ENCODE measurements at places on chromosomes 13 and 19.

DNA sequence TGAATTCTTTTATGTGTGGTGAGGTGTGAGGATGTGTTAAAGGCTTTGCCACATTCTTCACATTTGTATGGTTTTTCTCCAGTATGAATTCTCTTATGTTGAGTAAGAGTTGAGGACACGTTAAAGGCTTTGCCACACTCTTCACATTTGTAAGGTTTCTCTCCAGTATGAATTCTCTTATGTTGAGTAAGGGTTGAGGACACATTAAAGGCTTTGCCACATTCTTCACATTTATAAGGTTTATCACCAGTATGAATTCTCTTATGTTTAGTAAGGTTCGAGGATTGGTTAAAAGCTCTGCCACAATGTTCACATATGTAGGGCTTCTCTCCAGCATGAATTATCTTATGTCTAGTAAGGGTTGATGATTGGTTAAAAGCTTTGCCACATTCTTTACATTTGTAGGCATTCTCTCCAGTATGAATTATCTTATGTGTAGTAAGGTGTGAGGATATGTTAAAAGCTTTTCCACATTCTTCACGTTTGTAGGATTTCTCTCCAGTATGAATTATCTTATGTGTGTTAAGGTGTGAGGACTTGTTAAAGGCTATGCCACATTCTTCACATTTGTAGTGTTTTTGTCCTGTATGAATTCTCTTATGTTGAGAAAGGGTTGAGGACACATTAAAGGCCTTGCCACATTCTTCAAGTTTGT lies 27.1 kb downstream of the ZNF724 start:
- DNase-seq = no peak

DNA sequence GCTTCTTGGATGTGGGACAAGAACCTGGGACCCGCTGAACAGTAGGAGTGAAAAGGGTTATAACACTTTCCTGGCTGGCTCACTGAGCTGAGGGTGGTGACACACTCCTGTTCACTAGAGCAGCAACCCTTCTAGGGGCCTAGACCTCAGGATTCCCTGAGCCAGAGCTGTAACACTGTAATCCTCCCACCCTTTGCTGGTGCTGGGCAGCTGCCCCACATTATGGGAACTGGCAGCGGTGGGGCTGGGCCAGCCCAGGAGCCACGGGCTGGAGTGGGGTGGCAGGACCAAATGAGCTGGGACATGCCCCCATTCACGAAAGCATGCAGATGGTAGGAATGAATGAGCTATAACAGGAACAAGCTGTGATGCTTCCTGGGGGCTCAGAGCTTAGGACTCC lies 110.6 kb downstream of the B3GLCT start:
- DNase-seq = no peak

DNA sequence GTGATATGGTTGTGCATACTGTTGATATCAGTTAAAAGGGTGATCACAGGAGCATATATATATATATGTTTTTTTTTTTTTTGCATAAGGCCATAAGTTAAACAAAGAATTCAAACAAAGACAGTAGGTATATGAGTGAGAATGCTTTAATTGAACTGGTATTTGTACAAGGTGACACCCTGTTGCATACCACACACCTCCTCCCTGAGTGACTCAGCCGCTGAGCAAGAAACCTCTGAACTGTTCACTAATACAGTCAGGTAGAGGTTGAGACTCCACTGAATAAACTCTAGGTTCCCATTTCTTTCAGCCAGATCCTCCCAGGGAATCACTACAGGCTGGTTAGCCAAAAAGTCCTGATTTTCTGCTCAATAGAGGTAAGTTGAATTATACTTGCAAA lies at the start of gene SCEL:
Gene SCEL, plus strand, starts transcription at position 259 of the 400 bp plus-strand sequence. CDS start 20,170 bp downstream, outside the sequence.
- no peak for DNase-seq

DNA sequence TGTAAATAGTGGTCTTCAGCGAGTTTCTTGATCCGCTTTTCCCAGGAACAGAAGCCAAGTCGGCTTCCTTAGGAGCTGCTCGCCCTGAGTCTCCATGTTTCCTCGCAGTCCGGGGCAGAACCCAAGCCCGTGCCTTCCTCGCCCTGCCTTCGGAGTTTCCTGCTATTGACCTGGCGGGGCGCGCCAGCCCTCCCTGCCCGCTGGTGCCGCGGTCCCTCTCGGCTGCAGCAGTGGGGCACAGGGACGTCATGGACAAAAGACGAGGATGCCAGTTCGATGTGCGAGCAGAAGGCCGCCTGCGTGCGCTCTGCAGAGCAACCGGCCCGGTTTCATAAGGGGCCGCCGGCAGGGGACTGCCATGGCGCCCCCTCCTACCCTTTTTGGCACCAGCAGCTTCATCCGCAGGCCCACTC lies 156.6 kb downstream of the TM9SF2 start:
- DNase-seq = no peak

DNA sequence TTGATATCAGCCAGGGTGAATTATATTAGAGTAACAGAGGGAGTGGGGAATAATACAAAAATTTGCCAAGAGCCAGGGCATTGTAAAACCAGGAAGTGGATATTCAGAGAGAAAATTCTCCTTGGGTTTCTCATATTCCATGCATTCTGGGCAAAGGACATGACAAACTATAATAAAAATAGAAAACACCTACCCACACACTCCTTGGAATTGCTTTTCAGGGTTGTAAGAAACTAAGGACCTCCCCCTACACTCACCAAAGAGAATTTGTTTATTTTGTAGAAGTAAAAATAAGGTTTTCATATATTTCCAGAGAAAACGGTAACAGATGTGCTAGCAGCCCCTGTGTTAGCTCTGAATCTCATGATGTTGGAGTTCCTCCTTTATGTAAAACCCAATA lies 649.6 kb downstream of the SLITRK1 start:
- DNase-seq = no peak

DNA sequence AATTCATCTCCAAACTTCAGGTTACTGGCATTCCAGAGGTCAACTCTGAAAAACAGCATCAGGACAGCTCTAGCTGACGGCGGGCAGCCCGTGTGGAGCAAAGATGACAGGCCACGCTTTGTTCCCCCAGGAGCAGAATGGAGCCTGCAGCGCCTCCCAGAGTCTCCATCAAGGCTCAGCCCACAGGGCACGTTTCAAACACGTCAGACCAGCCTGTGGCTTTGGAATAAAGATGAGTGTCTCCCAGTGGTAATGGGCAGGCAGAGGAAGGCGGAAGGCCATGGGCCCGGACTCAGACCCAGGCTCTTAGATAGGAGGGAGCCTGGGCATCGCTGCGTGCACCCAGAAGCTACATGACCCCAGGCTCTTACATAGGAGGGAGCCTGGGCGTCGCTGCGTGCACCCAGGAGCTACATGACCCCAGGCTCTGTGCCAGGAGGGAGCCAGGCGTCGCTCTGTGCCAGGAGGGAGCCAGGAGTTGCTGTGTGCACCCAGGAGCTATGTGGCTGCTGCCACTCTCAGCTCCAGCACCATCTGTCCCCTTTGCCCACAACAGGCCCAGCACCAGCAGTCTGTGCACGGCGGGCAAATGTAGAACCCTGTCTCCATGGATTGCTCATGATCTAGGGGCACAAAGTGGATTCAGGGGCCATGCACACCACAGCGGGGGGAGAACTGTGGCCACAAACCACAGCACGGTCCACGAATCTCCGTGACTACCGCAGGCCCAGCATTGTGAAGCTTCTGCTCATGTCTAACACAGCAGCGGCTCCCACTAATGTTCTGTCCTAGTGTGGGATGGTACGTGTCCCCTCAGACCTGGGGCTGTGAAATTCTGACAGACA lies 47.8 kb upstream of the C13orf46 start:
- DNase-seq = no peak

DNA sequence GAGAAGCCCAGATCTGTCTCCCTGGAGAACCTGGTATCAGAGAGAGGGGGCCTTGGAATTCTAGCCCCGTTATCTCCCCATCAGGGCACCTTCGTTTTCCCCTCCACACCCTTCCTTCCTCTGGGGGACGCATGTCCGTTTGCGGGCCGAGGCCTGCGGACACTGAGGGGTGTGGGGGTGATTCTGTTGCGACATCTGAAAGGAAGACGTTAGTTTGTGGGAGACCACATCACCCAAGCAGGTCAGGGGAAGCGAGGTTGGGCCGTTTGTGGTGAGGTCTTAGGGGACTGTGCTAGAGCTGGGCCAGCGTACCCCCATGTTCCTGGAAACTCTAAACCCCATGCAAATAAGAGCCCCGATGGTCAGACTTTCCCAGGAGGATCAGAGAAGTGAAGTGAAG lies 3.7 kb upstream of the HSH2D start:
- no peak for DNase-seq

GRCh38 chr19:35754370-35755130 lies 2.3 kb downstream of the HSPB6 start:
- DNase-seq = no peak

- no peak for DNase-seq
Measured at GRCh38 chr13:63625869-63626268, 2210.2 kb upstream of the PCDH20 start.

- no peak for DNase-seq
Measured at GRCh38 chr19:49349567-49349966, 12.6 kb downstream of the TEAD2 start.

GRCh38 chr13:101520672-101521071 lies 68.2 kb downstream of the ITGBL1 start:
- no peak for DNase-seq

DNA sequence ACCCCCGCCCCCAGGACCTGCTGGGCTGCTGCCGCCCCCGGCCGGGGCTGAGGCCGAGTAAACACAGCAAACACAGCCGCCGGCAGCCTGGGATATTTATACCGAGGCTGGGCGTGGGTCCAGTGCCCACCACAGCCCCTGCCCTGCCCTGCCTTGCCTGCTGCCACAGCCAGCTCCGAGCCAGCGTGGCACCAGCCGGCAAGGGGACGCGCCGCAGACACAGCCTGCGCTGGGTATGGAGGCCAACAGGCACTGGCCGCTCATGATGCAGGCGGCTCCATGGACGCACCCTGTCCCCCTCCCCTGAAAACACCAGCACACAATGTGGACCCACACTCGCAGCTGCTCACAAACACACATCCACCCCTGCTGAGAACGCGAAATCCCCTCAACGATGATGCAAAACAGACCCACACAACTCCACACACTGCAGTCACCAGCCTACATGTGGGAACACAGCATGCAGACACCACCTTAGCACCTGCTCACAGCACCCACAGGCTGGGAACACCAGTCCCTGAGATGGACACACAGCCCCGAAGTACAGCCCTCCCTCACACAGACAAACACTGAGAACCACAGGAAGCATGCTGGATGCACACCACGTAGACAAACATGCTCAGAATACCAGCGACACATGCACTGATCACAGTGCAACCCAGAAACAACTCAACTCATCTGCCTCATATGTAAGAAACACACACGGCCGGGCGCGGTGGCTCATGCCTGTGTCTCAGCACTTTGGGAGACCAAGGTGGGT lies 16.2 kb downstream of the CCDC97 start:
- no peak for DNase-seq

DNA sequence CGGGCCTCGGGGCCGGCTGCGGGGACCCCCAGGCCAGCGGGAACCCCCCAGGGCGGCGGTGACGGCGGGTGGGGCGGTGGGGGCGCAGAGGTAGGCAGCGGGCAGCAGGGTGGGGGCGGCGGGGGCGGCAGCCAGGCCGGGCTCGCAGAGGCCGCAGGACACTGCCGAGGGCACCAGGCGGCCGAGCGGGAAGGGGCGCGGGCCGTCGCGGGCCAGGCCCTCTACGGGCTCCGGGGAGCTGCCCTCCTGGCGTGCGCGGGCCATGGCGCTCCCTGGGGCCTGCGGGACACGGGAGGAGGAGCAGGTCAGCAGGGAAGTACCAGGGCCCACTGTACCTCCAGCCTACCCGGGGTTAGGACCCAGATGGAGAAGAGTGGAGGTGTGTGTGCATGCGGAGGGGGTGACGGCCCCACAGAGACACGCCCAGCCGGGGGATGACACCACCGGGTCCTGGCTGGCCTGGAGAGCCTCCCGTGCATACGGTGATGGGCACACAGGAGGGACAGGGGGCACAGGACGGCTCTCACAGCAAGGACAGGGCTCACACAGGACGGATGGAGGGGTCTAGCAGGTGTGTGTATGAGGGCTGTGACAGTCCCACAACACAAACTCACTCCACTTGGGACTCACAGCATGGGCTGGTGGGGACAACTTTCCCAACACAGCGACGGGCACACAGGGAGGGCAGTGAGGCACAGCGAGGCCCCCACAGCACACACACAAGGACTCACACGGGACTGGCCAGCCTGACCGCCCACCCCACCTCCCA lies 2.6 kb downstream of the BBC3 start:
- DNase-seq = no peak

GRCh38 chr13:57734306-57734705 lies 102.8 kb downstream of the PCDH17 start:
- no peak for DNase-seq

DNA sequence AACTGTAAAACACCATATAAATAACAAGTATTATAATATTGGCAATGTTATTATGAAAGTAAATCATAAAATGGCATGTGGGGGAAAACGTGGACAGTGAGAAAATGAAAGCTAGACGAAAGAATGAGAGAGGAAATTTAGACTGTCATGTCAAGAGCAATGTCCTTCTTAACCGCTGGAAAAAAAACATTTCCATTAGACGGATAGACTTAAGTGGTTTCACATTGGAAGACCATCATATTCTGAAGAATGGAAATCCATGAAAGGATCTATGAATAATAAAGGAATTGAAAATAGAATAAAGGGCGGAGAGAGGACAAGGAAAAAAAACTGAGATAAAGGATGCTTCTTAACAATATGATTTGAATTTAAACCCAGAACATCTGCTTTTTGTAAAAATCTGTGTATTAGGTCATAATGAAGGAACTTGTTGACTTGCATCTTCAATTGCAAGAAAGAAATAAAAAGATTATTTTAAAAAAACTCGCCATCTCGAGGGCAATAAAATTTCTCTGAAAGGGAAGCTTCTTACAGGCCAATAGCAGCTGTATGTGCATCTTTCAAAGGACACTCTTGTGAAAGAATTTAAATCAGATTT lies 90.6 kb downstream of the SPRY2 start:
- no peak for DNase-seq

GRCh38 chr13:104976986-104977385 lies 1558.5 kb downstream of the EFNB2 start:
- DNase-seq = no peak

DNA sequence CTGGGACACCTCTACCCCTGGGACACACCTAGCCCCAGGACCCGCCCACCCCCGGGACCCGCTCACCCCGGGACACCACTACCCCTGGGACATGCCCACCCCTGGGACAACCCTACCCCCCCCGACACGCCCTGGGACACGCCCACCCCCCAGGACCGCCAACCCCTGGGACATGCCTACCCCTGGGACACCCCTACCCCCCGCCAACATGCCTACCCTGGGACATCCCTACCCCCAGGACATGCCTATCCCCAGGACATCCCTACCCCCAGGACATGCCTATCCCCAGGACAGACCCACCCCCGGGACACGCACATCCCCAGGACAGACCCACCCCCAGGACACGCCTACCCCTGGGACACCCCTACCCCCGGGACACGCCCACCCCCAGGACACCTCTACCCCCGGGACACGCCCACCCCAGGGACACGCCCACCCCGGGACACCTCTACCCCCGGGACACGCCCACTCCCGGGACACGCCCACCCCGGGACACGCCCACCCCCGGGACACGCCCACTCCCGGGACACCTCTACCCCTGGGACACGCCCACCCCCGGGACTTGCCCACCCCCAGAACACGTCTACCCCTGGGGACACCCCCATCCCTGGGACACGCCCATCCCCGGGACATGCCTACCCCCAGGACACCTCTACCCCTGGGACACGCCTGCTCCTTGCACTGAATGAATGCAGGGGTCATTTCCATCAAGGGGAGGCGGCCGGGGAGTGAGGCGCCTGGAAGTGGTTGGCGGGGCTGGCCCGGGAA lies 32.3 kb downstream of the ADPRHL1 start:
- DNase-seq = no peak

- no peak for DNase-seq
Measured at GRCh38 chr19:18220632-18221275, 5.5 kb downstream of the PDE4C start.
